Hematopoietic multipotent progenitor cell (in vitro differentiated cells): ENCODE measurements at places on chromosomes 2 and 18. TPM values are rescaled to one million over a fixed set of nuclear protein-coding genes. Genes with fewer than 3 reads are reported as not detected.

The UGT1A4 gene
- not detected for total RNA-seq

The LOXHD1 gene
- total RNA-seq, result under 0.01 TPM

The CLEC4F gene
- not detected for total RNA-seq

The NT5C1B gene
- total RNA-seq, result not detected

The DPY30 gene
- total RNA-seq, result 24.0 TPM

The TNFAIP6 gene
- total RNA-seq, result 0.27 TPM

The SOWAHC gene
- under 0.01 TPM for total RNA-seq

The KYNU gene
- 0.54 TPM for total RNA-seq

The COLEC11 gene
- not detected for total RNA-seq
